Endothelial cell of umbilical vein (primary cell): ENCODE measurements at places on chromosomes 11 and 22. TPM values are rescaled to one million over a fixed set of nuclear protein-coding genes. Genes with fewer than 3 reads are reported as not detected.

The SSTR3 gene
- total RNA-seq = not detected in 2 replicates

The OR4X1 gene
- not detected in 2 replicates for total RNA-seq

DNA sequence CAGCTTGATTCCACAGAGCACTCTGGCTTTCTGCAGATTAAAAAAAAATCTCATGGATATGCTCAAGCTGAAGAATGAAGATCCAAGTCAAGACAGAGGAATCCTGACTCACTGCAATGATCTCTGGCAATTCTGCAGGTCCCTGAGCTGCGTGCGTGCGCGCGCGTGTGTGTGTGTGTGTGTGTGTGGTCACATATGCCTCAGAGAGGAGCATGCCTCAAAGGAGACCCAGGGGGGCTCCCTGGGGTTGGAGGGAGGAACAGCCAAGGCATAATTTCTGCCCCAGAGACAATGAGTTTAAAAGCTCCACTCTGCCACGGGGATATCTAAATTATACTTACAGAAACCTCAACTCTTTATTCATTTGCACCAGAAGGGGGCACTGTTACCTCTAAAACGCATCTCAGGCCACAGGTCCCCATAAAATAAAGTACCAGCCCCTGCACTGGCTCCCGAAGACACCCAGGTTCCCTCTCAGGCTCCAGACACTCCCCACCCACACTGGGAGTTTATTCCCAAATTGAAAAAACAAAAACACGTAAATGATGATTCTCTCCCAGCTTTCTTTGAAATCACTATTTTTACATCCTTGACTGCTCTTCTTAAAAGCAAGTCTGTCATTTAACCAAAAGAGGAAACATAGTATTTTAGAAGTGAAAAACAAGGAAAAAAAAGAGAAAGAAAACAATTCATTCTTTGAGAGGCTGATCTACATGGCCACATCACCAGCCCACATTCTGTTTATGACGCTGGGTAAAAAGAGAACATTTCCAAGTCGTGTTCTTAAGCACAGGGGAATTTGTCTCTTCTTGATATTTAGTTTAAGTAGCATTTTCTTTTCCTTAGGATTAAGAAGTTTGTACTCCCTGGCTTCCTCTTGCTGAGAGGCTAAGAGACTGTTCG, 401.0 kb downstream of the LARGE1 start:
- H3K4me3 ChIP-seq = no peak overlapping the region
- no peaks in the 10 kb centered on the region for H3K27me3 ChIP-seq
- H3K4me1 ChIP-seq = no peaks in the 10 kb centered on the region

GRCh38 chr11:42315267-42315666, 855.8 kb upstream of the LRRC4C start:
- H3K4me1 ChIP-seq = peaks cover 34% of the 10 kb centered on the region
- no peaks in the 10 kb centered on the region for H3K27me3 ChIP-seq
- peak; percentile 93 for DNase-seq
- H3K27ac ChIP-seq = peak overlapping the region; percentile 24
- H3K4me3 ChIP-seq = no peak overlapping the region

- no peak for DNase-seq
- peaks cover 4% of the 10 kb centered on the region for H3K27me3 ChIP-seq
- no peaks in the 10 kb centered on the region for H3K4me1 ChIP-seq
- no peaks in the 10 kb centered on the region for H3K36me3 ChIP-seq
Measured at GRCh38 chr22:37581504-37581903, 1.6 kb upstream of the LGALS2 start.

- no peak overlapping the region for H3K4me3 ChIP-seq
- peaks cover 13% of the 10 kb centered on the region for H3K4me1 ChIP-seq
Measured at GRCh38 chr22:17775781-17776465, 1.7 kb upstream of the BID start.

DNA sequence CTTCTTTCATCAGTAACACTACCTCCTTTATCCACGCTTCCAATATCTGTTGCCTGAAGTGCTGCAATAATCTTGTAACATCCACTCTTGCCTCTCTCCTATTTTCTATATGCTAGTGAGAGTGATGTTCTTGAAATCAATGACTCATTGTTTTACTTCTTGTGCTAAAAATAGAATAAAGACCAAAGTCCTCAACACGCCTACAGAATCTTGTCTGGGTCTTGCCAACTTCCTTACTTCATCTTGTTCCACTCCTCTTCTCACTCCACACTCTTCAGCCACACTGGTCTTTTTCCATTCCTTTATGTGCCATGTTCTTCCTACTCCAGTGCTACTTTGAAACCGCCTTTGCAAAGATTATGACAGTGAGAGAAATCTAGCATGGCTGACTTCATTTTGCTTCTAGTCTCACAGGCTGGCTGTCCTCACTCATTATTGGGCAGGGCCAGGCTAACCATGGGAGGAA, 136.4 kb downstream of the CCDC81 start:
- no peak overlapping the region for H3K27ac ChIP-seq
- H3K36me3 ChIP-seq = no peaks in the 10 kb centered on the region
- peaks cover 31% of the 10 kb centered on the region for H3K4me1 ChIP-seq
- peak; percentile 61 for DNase-seq
- no peak overlapping the region for H3K4me3 ChIP-seq
- H3K27me3 ChIP-seq = no peaks in the 10 kb centered on the region

GRCh38 chr11:103202048-103202651, 92.9 kb downstream of the DYNC2H1 start:
- peak; percentile 56 for DNase-seq
- H3K27ac ChIP-seq = no peak overlapping the region
- H3K27me3 ChIP-seq = no peaks in the 10 kb centered on the region
- no peak overlapping the region for H3K4me3 ChIP-seq
